ENCODE measurements at places on chromosomes 16 and 17. TPM values are rescaled to one million over a fixed set of nuclear protein-coding genes. Genes with fewer than 3 reads are reported as not detected.
A peak's percentile ranks its signal among the peaks of the same experiment; 100 is the strongest.

KREMEN2 gene
- total RNA-seq: not detected

KLHL10 gene
- under 0.01 TPM for total RNA-seq

GRCh38 chr16:31471241-31471874 is 594 bp upstream of the TGFB1I1 start:
- no peak for DNase-seq

KNOP1 gene
- total RNA-seq: 8.3 TPM

GJD3 gene
- total RNA-seq: 1.8 TPM

DNA sequence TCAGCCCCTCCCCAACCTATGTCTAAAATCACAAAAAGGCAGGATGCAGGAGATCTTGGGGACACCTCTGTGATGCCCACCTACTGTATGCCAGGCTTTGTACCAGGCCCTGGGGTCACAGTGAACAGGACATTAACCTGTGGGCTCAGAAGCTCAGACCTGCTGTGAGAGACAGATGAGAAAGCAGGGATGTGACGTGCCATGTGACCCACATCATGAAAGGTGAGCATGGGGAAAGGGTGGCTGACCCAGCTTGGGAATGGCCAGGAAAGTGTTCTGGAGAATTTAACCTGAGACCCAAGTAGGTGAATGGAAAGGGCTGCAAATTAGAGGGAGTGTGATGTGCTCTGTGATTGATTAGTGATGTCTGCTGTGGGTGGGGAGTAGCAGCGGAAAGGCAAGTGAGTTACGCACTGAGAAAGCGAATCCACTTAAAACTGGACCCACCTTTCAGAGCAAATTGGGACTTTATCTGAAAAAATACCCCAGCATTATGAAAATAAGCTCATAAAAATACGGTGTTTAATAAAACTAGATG is 132.2 kb downstream of the IRF8 start:
- no peak for DNase-seq

- no peak for DNase-seq
Observed at GRCh38 chr16:65023802-65024201, 98.1 kb downstream of the CDH11 start.

CACNG1 gene
- not detected for total RNA-seq

DNA sequence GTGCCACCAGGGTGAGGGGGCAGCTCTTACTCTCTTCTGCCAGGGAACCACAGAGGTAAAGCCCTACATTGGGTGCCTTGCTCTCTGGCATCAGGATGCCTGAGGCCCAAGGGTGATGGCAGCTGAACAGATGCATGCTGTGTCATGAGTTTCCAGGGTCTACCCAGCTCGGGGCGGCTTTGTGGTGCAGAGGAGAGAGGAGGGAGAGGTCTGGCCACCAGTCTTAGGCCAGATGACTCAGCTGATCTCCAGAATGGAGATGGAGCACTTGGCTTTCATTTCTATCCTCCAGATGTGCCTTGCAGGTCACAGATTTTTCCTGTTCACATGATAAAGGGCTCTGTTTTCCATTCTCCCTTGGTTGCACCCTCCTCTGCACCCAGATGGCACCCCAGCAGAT is 23.6 kb upstream of the USP22 start:
- DNase-seq: no peak

GRCh38 chr17:2571523-2572303 is 21.7 kb upstream of the PAFAH1B1 start:
- no peak for DNase-seq

GRCh38 chr17:75049706-75050105 is 2.7 kb downstream of the KCTD2 start:
- DNase-seq: no peak

SPEM2 gene
- not detected for total RNA-seq

PRR35 gene
- not detected for total RNA-seq

TMEM219 gene
- total RNA-seq: 50.6 TPM

GRCh38 chr17:45345246-45345553 is 28.4 kb upstream of the MAP3K14 start:
- no peak for DNase-seq

- DNase-seq: no peak
Observed at GRCh38 chr16:24970708-24971107, 44.5 kb downstream of the ARHGAP17 start.

CES1 gene
- total RNA-seq: not detected

GRCh38 chr17:2825253-2825970 is 29.2 kb downstream of the RAP1GAP2 start:
- no peak for DNase-seq

SLC38A8 gene
- total RNA-seq: not detected

DNA sequence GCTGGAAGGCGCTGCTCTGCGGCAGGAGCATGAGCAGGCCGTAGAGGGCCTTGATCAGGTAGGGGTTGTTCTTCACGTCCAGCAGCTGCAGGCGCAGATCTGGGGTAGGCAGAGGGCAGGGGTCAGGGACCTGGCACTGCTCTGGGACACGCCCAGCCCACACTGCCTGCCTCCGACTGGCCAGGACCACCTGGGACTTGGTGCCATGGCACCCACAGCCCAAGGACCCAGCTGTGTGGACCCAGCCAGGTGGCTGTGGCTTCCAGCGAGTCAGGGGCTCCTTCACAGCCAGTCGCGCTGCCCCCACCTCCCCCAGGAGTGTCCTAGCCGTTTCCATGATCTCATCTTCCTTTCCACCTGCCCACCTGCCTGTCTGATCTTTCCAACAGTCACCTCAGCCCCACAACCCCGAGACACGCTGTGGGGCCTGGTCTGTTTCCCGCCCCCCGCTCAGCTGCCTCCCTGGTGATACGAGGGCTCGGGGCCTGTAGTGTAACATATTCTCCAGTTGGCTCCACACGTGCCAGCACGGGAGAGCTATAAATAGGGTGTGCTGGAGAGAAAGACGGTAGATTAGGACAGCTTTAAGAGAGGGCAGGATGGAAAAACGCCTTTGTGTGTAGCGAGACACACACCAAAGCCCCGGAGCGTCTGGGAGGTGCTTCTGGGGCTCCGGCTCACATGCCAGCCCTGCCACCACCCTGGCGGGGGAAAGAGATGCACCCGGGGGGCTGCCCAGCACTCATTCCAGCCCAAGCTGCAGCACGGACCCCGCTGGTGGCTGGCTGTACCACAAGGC is 7.2 kb upstream of the MTSS2 start:
- no peak for DNase-seq

CCL1 gene
- total RNA-seq: not detected

GRCh38 chr17:32920293-32920692 is 7.7 kb upstream of the TMEM98 start:
- DNase-seq: no peak

DNA sequence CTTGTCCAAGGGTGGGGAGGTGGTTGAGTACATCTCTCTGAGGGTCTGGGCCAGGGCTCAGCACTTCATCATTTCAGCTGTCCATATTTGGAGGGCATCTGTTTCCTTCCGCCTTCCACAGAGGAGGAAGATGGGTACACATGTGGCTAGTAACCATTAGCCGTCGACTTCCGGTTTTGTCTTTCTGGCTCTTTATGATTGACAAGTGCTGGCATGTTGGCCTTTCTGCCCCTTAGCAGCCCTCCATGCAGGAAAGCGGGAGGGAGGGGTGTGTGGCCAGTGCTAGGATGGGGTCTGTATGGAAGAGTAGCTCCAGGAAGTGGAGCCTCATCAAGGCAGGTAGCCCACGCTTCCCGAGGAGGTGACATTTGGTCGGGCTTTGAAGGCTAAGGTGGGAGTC is 69.6 kb downstream of the RAI1 start:
- DNase-seq: peak; percentile 29

- no peak for DNase-seq
Observed at GRCh38 chr16:65153365-65154105, 31.7 kb upstream of the CDH11 start.

GRCh38 chr17:3870871-3871306 is 22.0 kb downstream of the CAMKK1 start:
- DNase-seq: peak; percentile 56

GRCh38 chr16:66168777-66169176 is 197.7 kb upstream of the CDH5 start:
- DNase-seq: no peak

DNA sequence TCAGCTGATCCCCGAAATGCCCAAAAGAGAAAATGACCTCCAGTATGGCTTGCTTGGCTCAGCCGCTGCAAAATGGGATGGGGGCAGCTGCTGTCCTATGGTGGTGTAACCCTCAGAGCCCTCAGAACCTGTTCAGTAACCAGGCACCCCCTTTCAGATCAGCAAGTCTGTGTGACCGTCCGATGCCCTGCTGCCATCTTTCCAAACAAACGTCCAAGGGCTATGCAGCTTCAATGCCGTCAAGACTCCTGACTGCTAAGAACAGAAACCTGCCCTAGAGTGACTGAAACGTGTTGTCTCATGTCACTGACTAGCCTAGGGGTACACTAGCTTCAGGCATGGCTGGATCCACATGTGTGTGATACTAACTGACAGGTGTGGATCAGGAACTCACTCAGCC is 70.4 kb downstream of the GNAO1 start:
- DNase-seq: no peak

GRCh38 chr16:8919089-8919933 is 37.2 kb downstream of the LITAFD start:
- DNase-seq: no peak

- DNase-seq: peak; percentile 85
Observed at GRCh38 chr17:82297714-82298537, 19.5 kb downstream of the CD7 start.

- no peak for DNase-seq
Observed at GRCh38 chr17:80729761-80730160, 185.1 kb downstream of the RPTOR start.

GRCh38 chr16:55155815-55156214 is 168.2 kb upstream of the IRX6 start:
- DNase-seq: no peak

DNA sequence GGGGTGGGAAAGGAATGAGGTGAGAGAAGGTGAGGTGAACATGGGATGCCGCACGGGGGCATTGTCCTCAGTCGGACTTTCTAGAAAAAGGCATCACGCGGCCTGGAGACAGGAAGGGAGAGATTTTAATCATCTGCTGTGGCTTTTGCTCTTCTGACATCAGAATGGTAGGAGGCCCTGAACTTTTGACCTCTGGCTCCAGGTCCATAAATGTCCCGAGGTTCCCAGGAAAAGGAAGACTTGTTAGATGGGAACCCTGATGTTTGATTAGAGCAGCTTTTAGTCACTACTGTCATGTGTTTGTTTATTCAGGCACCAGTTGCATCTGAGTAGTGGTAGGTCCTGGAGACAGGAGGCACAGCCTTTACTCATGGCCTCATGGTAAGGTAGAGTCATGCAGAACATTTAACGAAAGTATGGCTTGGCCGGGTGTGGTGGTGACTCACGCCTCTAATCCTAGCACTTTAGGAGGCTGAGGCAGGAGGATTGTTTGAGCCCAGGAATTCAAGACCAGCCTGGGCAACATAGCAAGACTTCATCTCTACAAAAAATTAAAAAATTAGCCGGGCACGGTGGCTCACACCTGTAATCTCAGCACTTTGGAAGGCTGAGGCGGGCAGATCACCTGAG is 203.1 kb downstream of the MSI2 start:
- DNase-seq: peak; percentile 29

OR1A2 gene
- total RNA-seq: not detected

CA7 gene
- not detected for total RNA-seq

DNA sequence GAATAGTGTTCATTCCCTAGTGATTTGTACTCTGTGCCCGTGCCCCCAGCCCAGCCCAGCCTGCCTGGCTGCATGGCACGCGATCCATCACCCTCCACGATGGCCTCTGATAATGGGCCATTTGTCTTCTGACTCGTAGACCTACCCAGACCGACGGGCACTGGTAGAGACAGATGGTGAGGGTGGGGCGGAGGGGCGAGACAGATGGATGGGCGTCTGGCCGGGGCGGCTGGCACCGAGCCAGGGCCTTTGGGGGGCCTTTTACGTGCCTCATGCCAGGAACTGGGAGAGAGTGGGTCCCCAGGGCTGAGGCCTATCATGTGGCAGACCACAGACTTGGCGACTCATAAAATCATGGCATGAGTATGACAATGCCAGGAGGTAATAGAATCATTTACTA is 25.4 kb downstream of the CRHR1 start:
- no peak for DNase-seq

GCGR gene
- not detected for total RNA-seq

DNA sequence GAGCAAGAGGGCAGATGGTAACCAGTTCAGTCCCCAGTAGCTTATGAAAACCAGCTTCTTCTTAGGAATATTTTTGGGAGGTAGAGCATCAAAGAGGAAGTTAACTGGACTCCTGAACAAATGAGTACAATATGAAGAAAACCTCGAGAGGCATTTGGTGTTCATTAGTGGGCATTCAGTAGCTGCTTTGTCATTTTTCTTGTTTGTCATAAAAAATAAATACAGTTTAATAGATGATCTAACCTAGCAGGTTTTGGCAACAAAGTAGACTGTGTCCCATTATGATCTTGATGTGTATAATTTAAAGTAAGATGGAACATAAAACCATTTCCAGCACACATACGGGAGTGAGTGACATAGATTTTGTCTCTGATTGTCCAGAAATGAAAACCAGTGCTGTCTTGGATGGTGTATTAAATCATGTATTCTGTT is 173.1 kb downstream of the HS3ST3A1 start:
- no peak for DNase-seq

DNA sequence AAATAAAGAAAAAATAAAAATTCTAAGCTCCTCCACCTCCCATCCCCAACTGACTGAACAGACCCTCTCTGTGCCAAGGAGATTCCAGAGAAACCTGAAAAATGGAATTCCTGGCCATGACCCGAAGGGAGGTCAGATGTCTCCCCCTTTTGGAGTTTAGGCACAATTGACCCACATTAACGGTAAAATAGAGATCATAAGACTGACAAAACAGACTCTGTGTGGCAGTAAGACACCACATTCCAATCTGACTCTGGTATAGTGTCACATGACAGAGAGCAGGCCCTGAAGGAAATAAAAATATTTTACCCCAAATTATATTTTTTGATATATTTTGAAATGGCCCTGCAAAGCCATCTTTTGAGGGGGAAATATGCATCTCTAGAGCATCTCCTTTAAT is 115.1 kb upstream of the ZKSCAN2 start:
- no peak for DNase-seq

DPEP2 gene
- total RNA-seq: 25.5 TPM

- no peak for DNase-seq
Observed at GRCh38 chr16:52928955-52929354, 123.7 kb downstream of the CHD9NB start.

DNA sequence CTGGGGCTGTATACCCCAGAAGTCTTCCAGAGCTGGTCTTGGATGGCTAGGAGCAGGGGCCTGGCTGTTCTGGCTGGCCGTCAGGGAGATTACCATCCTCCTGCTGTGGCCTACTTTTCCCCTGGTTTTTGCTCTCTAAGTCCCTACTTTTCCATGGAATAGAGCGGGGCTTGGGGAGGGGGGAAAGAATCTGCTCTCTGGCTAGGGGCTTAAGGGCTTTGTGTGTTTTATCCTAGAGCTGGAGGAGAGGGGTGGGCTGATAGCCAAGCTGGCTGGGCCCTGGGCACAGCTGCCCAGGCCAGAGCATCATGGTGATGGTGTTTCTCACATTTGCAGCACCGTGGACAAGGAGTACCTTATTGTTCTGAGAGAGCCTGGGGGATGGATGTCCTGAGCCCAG is 3.6 kb downstream of the NRN1L start:
- DNase-seq: no peak

HOXB9 gene
- 0.13 TPM for total RNA-seq
